GM12891 (cell line): ENCODE measurements at places on chromosomes 3 and 15.

DNA sequence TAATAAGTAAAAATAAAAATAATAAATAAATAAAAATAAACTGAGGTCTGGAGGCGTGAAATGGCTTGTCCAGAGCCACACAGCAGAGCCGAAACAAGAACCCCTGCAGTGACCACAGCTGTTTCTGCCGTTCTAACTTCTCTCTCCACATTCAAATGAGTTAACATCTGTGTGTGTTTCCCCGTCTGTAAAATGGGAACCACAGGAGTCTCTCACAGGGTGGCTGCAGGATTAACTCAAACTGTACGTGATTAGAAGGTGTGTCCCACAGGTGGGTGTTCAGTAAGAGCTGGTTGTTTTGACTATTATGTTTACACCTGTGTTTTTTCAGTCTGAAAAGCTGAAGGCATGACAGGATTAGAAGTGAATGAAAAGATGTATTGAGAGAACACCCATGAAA, 27.0 kb upstream of the MUC4 start:
- no peak for DNase-seq

DNA sequence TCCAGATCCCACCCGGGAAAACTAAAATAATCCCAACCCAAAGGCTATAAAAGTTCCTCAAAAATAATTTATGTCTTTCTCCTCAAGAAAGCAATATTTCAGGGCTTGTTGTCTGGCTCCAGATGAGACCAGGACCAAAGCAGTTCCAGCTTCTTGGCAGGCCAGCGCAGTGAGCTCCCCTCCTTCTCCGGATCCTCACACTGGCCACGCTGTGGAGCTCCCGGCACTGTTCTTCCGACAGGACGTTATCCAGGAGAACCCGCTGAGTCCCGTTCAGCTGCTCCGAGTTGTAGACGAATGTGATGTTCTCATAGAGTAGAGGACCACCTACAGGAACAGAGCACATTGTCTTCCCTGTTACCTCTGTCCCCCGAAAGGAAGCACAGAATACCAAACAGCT, 146.3 kb downstream of the P3H2 start:
- no peak for DNase-seq

DNA sequence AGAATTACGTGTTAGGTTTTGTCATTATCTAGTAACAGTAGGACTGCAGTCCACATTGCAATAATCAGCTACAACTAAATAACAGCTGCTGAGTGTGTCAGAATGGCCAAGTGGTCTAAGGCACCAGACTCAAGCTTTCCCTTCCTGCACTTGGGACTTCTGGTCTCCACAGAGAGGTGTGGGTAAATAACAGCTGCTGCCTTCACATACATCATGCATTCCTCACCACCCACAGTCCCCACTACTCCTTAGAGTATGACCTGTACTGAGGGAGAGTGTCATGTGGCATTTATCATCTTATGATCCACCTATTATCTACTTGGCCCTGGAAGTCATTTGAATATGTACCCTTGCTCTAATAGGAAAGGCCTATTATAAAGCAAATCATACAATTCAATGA, 22.2 kb upstream of the ZMAT3 start:
- no peak for DNase-seq

DNA sequence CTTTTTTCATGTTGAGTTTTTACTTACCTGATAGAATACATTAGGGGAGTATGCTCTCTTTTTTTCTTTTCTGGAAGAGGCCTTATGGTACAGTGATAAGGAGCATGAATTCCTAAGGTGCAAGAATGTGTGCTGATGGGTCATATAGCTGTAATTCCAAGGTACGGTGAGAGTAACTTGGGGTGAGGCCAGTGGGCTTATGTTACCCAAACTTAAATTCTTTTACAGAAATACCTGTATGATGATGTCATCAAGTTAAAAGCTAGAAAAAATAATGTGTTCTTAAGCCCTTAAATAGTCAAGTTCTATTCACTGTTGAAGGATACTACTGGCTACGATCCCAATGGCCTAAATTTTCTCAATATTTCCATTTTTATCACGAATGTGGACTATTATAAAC, 111.2 kb downstream of the GMPS start:
- no peak for DNase-seq

DNA sequence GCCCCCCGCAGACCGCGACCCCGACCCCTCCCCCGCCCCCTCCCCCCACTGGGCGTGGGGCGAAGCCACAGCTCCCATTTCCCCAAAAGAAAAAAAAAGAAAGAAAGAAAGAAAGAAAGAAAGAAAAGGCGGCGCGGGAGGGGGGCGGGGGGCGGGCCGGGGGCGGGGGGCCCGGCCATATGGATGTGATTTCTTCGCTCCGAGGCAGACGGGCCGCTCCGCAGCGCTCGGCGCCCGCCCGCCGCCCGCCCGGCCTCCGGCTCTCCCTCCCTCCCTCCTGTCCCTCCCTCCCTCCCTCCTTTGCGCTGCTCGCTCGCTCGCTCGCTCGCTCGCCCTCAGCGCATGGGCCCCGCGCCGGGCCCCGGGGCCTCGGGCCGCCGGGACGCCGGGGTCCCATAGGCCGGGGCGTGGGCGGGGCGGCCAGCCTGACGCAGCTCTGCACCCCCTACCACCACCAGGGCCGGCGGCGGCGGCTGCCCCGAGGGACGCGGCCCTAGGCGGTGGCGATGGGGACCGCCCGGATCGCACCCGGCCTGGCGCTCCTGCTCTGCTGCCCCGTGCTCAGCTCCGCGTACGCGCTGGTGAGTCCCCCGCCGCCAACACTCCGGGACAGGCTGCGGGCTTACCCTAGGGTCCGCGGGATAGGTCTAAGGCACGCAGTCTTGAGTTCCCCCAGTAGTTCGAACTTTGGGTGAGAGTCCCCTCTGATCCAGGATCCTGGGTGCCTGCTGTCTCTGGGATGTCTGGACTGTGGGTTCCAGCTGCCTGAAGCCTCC, 5.7 kb downstream of the PTH1R start:
- DNase-seq = peak; percentile 63

DNA sequence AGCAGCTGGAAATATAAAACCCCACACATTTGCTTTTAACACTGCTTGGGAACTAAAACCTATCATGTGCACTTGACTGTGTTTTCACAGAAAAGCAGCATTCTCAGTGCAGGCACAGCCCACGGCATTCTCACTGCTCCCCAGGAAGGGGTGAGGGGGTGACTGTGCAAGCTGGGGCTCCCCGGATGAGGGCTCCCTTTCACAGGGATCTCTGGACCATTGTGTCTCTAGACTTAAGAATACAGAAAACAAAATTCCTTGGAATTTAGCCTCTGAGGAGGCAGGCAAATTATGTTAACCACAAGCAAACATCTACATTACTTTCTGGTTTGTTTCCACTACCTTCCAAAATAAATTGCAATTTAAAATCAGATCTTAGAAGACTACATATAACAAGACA, 100.3 kb downstream of the FSIP1 start:
- no peak for DNase-seq

DNA sequence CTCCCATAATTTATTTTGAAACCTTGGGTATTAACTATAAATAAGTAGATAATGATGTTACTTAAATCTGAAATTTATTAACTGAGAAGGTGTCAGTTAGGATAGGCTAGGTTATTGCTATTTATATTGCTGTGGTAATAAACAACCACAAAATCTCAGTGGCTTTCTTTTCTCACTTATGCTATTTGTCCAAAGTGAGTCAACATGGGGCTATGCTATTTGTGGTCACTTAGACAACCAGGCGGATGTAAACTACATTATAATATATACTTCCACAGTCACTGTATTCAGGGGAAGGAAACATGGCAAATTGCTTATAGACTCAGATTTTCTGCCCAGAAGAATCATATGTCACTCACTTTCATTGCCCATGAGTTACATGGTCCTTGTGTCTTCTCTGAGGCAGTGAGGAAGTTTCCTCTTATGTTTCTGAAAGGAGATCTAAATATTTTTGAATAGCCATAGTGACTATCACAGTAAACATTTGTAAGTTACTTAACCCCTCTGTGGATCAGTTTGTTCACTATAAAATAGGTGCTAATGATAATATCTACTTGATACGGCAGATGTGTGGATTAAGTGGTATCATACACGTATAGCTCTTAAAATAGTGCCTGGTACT, 19.8 kb downstream of the HMG20A start:
- DNase-seq = no peak

DNA sequence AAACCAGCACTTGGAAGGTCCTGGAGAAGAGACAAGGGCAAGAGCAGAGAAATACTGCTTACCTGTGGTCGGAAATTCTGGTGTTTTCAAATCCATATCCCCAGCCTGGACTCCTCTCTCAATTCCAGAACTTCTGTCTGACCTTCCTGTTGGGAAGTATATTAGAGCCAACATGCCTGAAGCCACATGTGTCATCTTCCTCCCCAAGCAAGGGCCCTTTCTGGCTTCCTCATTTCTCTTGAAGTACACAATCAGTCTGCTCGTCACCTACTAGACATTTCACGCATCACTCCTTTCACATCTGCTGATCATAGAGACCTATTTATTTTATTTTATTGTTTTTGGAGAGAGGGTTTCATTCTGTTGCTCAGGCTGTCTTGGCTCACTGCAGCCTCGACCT, 8.4 kb downstream of the PARP14 start:
- DNase-seq = no peak

GRCh38 chr15:101497017-101497416, 7.5 kb upstream of the PCSK6 start:
- no peak for DNase-seq

DNA sequence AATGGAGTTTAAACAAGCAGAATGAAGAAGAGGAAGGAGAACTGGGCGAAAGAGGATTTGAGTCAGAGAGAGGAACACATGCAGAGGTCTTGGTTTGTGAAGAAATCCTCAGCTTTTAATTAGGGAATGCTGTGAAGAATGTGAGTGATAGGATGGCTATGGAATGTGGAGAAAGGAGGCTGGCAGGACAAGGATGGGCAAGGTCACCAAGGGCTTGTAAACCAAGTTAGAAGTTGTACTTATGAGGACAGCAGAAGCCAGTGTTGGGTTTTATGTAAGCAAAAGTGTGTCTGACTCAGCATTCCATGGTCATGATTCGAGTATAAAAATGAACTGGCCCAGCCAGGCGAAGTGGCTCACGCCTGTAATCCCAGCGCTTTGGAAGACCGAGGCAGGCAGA, 60.0 kb upstream of the IL12A start:
- DNase-seq = no peak

DNA sequence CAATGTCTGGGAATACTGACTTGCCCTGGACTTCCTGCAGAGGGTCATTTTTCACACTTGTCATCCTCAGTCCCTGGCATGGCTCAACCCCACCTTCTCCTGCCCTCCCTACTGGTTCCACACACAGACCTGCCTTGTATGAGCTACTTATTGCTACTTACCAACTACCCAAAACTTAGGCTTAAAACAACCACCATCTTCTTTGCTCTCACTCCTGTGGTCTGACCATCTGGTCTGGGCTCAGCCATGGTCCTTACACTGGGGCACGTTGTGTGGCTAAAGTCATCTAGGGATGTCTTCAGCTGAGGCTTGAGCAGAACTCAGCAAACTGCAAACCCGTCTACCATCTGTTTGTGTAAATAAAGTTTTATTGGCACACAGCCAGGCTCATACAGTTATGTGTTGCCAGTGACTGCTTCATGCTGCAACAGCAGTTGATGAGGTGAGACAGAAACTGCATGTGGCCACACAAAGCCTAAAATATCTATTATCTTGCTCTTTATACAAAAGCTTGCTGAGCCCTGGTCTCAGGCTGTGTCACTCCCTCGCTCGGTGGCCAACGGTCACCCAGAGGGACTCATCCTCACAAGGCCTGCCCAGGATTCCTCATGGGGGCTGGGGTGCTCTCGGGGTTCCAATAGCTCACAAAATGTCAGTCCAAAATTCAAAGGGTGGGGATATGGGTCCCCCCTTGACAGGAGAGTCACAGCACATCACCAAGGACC, 43.5 kb downstream of the KLF15 start:
- no peak for DNase-seq

GRCh38 chr15:65512807-65513416, 4.6 kb downstream of the DPP8 start:
- DNase-seq = no peak

DNA sequence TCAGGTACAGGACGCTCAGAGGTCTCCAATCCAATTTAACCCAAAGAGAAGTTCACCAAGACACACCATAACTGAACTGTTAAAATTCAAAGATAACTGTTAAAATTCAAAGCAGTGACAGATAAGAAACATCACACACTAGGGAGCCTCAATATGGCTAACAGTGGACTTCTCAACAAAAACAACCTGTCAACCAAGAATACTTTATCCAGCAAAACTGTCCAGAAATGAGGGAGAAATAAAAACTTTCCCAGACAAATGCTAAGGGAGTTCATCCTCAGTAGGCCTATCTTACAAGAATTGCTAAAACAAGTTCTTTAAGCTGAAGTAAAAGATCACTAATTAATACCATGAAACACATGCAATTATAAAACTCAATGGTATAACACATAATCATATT, 36.3 kb upstream of the MYLK start:
- no peak for DNase-seq

DNA sequence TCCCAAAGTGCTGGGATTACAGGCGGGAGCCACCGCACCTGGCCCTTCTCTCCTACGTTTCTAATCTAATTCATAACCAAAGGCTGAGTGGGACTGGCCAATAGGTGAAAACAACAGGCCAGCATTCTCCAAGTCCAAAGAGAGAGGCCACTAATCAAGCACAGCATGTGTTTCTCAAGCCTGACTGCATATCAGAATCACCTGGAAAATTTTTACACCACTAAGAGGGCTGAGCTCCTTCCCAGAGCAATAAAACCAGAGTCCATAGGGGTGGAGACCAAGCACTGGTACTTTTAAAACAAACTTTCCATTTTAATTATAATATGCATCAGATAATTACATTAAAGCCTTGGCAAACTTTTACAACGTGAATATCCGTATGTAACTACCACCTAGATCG, 254.4 kb downstream of the OPA1 start:
- no peak for DNase-seq

DNA sequence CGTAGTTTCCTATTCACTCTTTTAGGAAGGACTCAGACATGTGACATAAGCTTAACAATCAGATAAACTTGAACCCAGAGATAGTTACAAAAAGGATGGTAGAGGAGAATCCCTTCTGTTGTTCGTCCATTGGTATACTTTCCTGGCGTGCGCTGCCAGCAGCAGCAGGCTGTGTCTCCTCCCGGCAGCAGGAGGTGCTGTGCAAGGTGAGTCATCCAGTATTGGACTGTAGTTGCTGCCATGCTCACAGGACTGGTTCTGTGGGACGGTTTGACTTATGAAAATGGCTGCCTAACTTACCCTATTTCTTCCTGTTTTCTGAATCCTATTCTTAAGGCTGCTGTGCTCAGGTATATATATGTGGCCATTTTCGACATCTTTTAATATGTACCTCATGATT, 253.4 kb upstream of the LRRC3B start:
- no peak for DNase-seq

- no peak for DNase-seq
These were observed 85.5 kb upstream of the FGF12 start for GRCh38 chr3:192812743-192813383.
